Amygdala (tissue), 56 donors: ENCODE measurements at places on chromosomes 13 and 19.
A peak's percentile ranks its signal among the peaks of the same experiment; 100 is the strongest.

DNA sequence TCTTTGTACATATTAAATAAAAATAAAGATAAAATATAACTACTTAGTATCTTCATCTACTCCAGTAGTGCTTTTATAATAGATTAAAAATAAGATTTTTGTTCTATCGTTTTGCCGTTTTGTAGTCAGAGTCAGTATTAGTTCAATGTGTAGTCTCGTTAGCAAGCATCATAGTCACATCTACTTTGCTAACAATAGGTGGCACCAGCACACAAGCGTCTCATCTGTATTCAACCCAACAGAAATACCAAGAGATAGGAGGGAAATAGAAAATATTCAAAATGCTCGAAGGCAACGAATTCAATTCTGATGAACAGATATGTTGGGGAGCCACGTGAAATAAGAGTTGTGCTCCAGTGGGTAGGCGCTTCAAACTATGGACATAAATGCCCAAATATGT is 21.4 kb upstream of the MICU2 start:
- no peak for DNase-seq

DNA sequence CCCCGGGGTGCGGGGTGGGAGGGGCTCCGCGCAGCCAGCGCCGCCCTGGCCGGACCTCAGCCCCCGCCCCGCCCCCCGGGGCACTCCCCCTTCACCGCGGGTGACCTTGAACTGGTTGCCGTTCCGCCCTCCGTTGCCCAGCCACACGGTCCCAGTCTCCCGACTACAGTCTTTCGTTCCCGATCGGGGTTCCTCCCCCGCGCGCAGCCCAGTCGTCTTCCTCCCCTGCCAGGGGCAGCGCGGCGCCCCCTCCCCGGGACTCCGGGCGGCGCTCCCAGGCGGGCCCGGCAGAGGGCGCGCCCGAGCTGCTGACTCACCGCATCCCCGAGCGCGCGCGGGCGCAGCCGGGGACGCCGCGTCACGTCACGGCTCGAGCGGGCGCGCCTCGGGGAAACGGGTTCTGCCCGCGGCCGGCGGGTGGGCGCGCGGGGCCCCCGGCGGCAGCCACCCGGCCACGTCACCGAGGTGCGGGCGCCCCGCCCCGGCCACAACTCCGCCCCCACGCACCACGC is 459 bp downstream of the MIDN start:
- peak; percentile 78 for DNase-seq

DNA sequence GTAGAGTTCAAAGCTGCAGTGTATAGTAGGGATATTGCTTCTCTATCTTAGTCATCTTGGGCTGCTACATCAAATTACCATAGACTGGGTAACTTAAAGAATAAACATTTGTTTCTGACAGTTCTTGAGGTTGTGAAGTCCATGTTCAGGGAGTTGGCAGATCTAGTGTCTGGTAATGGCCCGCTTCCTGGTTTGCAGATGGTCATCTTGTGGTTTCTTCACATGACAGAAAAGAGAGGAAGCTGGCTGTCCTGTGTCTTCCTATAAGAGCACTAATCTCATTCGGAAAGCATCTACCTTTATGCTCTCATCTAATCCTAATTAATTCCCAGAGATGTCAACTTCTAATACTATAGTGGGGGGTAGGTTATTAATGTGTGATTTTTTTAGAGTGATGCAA is 6.2 kb downstream of the ZNF763 start:
- no peak for DNase-seq

GRCh38 chr19:42207767-42208271 is 9.7 kb downstream of the DEDD2 start:
- DNase-seq = no peak

DNA sequence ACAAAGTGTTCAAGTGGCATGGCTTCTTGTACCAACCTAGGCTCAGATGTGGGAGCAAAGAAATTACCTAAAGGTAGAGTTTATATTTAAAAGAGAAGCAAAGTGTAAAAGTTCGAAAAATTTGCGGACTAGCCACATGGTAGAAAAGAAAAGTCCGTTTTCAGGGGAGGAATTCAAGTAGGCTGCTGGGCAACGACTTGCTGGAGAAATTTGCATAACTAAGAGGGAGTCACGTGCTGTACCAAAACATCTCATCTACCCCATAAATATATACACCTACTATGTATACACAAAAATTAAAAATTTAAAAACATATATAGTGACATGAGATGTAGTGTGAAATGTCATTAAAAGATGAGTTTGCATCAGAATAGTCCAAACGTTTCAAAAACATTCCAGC is 2.1 kb upstream of the LAIR1 start:
- DNase-seq = no peak

DNA sequence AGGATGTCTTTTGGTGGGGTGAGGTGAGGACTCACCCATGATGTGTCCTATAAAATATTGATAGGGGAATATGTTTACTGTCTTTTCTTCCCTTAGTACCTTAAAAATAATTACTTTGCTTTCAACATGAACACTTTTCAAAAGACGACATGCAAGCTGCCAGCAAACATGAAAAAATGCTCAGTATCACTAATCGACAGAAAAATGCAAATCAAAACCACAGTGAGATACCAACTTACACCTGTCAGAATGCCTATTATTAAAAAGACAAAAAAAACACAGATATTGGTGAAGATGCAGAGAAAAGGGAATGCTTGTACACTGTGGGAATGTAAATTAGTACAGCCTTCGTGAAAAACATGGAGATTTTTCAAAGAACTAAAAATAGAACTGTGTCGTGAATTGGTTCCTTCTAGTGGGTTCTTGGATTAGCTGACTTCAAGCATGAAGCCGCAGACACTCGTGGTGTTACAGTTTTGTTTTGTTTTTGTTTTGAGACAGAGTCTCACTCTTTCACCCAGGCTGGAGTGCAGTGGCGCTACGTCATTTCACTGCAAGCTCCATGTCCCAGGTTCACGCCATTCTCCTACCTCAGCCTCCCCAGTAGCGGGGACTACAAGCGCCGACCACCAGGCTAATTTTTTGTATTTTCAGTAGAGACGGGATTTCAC is 160.9 kb downstream of the FGF9 start:
- no peak for DNase-seq

- DNase-seq = no peak
Observed at GRCh38 chr13:71770710-71771109, 96.3 kb downstream of the DACH1 start.

DNA sequence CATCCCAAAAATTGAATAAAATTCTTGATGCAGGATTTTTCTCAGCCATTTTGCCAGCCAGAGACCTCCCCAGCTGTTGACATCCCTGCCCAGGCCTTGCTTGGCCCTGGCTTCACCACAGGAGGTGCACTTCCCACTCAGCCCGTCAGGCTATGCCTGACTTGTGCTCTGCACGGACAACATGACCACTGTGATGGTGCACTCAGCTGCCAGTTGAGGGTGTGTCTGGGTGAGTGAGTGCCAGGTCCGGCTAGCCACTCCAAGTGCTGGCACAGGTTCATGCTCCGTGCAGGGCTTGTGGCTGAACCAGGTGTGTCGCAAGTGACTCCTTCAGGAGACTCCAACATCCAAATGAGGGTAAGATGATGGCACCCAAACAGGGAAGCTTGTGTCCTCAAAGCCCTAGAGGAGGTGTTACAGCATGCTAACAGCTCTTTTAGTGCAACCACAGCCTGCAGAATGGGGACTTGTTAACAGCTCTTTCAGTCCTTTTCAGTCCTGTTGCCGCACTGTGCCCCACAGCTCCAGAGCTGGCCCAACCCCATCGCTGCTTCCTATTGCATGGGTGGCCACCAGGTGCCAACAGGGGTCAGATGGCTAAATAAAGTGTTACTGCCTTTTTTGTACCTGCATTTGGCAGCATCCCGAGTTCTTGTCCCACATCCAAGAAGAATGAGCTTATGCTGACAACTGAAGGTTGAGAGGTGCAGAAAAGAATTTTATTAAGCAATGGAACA is 380.7 kb downstream of the SLITRK5 start:
- no peak for DNase-seq

DNA sequence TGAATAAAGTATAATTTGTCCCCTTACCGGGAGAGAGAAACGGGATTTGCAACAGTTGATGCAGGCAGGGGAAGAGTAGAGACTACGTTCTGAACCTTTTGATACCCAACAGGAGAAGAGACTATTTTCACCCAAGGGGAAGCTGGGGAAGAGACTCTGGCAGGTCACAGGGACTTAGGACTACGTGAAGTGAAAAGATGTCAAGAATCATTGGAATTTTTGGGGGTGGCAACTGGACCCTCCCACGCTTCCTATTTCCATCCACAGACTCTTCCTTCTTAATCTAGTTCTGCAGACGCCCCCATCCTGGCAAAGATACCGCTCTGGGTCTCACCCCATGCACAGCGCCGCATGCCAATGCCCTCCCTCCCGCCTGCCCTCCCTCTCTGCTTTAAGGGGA is 13.8 kb downstream of the CABP5 start:
- no peak for DNase-seq

- DNase-seq = no peak
Observed at GRCh38 chr13:51997641-51998330, 13.5 kb downstream of the ATP7B start.

DNA sequence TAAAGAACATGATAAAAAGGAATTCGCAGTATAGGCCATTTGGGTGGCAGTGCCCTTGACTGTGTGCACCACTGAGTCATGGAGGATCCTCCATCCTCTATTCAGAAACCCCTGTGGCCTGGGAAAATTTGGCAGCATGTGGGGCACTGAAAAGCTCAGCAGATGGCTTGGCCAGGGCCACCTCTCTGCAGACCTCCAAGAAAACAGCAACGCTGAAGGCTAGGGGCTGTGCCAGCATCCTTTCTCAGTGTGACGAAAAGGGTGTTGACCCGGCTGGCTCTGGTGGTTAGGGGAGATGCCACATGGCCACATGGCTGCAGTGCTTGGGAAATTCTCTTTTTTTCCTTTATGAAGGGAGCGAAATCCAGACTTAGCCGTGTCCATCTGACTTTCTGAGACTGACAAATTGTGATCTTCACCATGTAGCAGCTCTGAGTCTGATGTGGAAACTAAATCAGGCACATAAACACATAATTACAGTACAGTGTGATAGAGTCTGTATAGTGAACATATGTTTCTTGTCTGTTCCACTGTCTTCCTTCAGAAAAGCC is 178.0 kb downstream of the KCTD12 start:
- DNase-seq = no peak

GRCh38 chr13:105906746-105907145 is 628.7 kb downstream of the EFNB2 start:
- no peak for DNase-seq

GRCh38 chr19:19329126-19329525 is 8.5 kb downstream of the MAU2 start:
- no peak for DNase-seq

- no peak for DNase-seq
Observed at GRCh38 chr19:8116437-8117293, 32.7 kb downstream of the FBN3 start.

DNA sequence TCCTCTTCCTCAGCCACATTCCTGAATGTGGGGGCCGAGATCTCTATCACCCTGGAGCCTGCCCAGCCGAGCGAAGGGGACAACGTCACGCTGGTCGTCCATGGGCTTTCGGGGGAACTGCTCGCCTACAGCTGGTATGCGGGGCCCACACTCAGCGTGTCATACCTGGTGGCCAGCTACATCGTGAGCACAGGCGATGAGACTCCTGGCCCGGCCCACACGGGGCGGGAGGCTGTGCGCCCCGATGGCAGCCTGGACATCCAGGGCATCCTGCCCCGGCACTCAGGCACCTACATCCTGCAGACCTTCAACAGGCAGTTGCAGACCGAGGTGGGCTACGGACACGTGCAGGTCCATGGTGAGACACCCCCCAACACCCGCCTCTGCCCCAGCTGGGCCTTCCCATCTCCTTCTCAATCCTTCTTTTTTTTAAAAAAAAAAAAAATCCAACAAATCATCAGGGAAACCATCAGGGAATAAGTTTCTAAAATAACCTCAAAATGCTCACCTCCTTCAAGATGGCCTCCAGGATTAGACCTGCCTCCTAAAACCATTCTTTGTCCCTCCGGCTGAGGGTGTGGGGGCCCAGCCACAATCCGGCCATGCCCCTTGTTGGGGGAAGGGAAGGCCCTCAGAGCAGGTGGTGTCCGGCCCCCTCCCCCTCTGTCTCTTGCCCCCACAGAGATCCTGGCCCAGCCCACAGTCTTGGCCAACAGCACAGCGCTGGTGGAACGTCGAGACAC is 4.6 kb downstream of the CEACAM16 start:
- DNase-seq = no peak

GRCh38 chr13:43584751-43585150 is 202.0 kb downstream of the ENOX1 start:
- no peak for DNase-seq

GRCh38 chr13:104854698-104855097 is 1680.8 kb downstream of the EFNB2 start:
- DNase-seq = no peak

GRCh38 chr19:8512115-8512967 is 1.6 kb downstream of the ZNF414 start:
- DNase-seq = no peak

GRCh38 chr13:97030705-97031452 is 36.6 kb upstream of the OXGR1 start:
- no peak for DNase-seq

GRCh38 chr19:31491242-31491641 is 142.0 kb upstream of the TSHZ3 start:
- DNase-seq = no peak

DNA sequence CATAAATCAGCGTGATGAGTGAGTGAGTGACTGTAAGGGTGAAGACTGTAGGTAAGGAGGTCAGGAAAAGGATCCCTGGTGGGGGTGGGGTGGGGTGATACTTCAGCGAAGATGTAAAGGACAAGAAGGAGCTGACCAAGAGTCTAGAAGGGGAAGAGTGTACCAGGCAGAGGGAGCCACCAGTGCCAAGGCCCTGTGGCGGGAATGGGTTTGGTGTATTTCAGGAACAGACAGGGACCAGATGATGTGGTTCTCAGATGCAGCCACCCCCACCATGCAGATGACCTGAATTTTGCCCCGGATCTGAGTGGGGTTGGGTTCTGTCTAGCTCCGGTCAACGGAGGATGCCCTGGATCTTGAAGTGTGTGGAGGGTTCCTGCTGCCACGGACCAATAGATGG is 30.1 kb upstream of the SLC7A10 start:
- DNase-seq = no peak

DNA sequence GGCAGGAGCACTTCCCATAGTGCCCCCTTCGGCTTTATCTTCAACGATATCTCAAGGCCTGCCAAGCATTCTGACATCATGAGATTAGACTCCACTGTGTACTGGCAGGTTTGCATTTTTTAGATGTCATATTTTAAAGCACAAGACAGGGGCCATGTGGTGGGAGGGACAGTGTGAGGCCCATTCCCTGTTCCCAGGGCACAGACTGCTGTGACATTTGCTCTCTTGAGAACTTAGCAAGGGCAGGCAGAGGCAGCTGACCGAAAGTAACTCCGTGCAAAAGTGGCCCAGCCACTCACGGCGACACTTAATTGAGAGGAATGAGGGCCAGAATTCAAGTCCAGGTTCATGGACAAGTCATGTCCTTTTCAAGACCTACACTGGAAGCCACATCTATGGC is 201.8 kb downstream of the COL4A1 start:
- no peak for DNase-seq

GRCh38 chr13:66974889-66975288 is 255.2 kb downstream of the PCDH9 start:
- no peak for DNase-seq

DNA sequence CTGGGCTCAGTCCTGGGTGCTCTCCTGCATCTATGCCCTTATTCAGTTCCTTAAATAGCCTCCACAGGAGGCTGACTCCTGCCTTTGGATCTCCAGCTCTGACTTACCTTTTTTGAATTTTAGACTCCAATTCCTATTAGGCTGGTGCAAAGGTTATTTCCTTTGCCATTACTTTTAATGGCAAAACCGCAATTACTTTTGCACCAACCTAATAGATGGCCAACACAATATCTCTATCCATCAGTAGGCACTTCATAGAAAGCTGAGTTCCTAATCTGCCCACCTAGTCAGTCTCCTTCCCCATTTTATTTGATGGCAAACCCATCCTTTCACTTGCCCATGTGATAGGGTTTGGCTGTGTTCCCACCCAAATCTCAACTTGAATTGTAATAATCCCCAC is 95.3 kb downstream of the CACNA1A start:
- DNase-seq = no peak
